Activated T-cell treated with anti-CD3 and anti-CD28 coated beads, Interleukin-2, amount 50 U/mL, for 48 hours (primary cell): ENCODE measurements at places on chromosomes 5 and 9.

DNA sequence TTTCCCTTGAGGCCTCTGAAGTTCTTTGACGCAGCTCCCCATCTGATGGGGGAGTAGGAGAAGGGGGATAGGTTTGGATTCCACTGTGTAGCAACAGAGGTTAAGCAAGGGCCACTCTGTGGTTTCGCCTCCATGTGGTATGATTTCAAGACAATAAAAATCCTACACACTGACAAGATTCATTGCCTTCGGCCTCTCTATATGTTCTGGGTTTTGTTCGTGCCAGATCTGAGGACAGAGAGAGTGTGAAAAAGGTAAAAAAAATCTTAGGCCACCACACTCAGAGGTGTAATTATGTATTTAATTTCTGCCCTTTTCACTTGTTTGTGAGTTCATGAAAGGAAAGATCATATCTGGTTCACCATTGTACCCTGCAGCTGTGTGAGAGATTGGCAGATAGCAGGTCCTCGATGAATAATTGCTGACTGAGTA is 715.2 kb upstream of the ZNF608 start:
- no peak for DNase-seq

- DNase-seq: no peak
Measured at GRCh38 chr5:52774005-52774410, 13.7 kb upstream of the ITGA1 start.

DNA sequence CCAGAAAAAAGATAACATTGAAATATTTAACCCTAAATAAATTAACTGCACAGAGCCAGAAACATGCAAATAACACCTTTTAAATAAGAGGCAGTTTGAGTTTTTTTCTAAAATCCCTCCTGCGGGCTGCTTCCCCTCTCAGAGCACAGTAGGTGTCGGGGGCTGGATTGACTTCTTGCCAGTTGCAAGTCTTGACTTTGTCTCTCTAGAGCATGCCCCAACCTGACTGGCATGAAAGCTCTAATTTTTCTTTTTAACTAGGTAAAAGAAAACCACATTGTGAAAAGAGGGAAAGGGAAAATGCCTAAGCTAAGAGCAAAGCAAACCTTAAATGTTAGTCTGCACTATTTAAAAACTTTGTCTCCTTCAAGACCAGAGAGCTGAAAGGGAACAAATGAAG is 46.4 kb upstream of the DNAH5 start:
- DNase-seq: no peak

GRCh38 chr5:132296412-132297016 is 2.3 kb downstream of the SLC22A4 start:
- no peak for DNase-seq

GRCh38 chr9:78874061-78874460 is 577.1 kb downstream of the PSAT1 start:
- no peak for DNase-seq

DNA sequence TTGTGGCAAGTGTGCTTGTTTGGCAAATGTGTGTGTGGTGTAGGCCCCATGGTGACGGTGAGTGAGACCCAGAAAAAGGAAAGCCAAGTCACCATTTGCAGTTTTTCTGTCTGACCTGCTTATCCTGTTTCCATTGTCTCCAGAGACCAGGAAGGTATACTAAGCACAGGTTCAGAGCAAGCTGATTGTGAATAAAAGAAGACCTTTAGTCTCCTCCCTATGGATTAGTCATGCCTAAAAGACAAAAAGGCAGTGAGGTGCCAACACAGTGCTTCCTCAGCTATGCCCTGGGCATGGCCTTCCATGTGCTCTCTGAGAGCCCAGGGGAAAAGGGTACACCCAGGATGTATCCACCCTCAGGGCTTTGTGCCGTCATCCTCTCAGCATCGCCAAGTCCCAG is 49.2 kb upstream of the SHOC1 start:
- DNase-seq: no peak

- DNase-seq: no peak
Measured at GRCh38 chr9:3125602-3126405, 281.9 kb upstream of the PUM3 start.

GRCh38 chr5:132898094-132898493 is 24.6 kb downstream of the LEAP2 start:
- no peak for DNase-seq

GRCh38 chr5:142295960-142296860 is 28.6 kb downstream of the SPRY4 start:
- no peak for DNase-seq

GRCh38 chr9:98101868-98102273 is 17.2 kb downstream of the TRIM14 start:
- peak; percentile 68 for DNase-seq

- DNase-seq: no peak
Measured at GRCh38 chr5:21209409-21209808, 1221.4 kb upstream of the CDH18 start.

DNA sequence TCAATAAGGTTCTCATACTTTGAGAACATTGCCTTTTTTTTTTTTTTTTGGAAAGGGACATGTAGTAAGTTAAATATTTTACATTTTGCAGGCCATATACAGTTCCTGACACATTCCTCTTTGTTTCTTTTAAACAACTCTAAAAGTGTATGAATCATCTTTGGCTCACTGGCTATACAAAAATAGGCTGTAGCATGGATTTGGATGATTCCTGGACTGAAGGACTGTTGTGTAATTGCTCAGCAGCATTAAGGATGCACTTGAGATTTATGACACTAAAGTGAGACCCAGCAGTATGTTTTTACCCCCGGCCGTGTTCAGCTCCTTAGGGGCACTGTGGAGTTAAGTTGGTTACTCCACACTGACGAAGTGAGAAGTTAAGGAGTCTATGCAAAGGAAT is 41.3 kb downstream of the VPS13A start:
- DNase-seq: no peak

GRCh38 chr5:138714694-138715093 is 38.5 kb upstream of the CTNNA1 start:
- DNase-seq: no peak

GRCh38 chr5:33490071-33490665 is 49.4 kb downstream of the TARS1 start:
- DNase-seq: no peak

- DNase-seq: no peak
Measured at GRCh38 chr5:159058716-159059636, 40.7 kb downstream of the EBF1 start.

DNA sequence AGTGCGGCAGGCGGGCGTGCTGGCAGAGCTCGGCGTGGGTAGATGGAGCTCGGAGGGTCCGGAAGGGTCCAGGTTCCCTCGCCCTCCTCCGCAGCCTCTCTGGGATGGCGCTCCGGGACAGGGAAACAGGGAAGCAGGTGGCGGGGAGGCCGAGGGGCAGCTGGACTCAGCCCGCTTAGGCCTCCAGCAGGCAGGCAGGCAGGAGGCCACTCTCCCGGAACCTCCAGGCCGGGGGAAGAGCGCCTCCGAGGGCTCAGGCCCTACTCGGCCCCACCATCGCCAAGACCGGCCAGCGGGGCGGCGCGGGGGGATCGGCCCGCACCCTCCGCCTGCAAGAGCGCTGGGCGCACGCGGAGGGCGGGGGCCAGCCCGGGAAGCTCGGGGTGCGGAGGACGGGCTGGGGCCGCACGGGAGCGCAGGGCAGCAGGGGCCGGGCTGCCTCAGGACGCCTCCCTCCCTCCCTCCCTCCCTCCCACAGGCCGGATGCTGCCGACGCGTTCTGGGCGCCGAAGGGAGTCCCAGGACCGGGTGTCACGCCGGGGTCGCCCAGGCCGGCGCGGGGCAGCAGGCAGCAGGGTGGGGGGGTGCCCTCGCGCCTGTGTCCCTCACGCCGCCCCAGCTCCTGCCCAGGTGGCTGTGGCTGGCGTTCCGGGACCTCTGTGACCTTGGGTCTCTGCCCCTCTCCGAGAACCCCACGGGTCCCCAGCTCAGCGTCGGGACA is 977 bp downstream of the MGAT4B start:
- peak; percentile 66 for DNase-seq

GRCh38 chr9:5718296-5719032 is 89.6 kb downstream of the RIC1 start:
- no peak for DNase-seq

GRCh38 chr9:6838158-6838557 is 80.4 kb downstream of the KDM4C start:
- no peak for DNase-seq

GRCh38 chr5:103441523-103441922 is 121.1 kb downstream of the NUDT12 start:
- DNase-seq: no peak

GRCh38 chr9:106945727-106946660 is 83.0 kb downstream of the ZNF462 start:
- DNase-seq: no peak

- no peak for DNase-seq
Measured at GRCh38 chr9:116327701-116328405, 174.3 kb downstream of the PAPPA start.

DNA sequence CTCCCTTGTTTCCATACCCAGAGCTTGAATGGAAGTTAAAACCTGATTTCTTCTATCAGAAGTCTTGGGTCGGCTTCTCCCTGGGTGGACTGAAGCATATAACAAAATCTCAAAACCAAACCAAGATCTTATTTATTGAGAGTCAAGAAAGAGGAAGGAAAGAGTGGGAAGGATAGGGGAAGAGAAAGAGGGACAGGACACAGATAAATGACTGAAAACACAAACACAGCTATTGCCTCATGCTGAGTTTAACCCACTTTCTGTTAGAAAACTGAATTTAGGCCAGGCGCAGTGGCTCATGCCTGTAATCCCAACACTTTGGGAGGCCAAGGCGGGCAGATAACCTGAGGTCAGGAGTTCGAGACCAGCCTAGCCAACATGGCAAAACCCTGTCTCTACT is 92.9 kb downstream of the PALM2AKAP2 start:
- DNase-seq: no peak

GRCh38 chr9:76896035-76896434 is 9.9 kb downstream of the PRUNE2 start:
- no peak for DNase-seq

DNA sequence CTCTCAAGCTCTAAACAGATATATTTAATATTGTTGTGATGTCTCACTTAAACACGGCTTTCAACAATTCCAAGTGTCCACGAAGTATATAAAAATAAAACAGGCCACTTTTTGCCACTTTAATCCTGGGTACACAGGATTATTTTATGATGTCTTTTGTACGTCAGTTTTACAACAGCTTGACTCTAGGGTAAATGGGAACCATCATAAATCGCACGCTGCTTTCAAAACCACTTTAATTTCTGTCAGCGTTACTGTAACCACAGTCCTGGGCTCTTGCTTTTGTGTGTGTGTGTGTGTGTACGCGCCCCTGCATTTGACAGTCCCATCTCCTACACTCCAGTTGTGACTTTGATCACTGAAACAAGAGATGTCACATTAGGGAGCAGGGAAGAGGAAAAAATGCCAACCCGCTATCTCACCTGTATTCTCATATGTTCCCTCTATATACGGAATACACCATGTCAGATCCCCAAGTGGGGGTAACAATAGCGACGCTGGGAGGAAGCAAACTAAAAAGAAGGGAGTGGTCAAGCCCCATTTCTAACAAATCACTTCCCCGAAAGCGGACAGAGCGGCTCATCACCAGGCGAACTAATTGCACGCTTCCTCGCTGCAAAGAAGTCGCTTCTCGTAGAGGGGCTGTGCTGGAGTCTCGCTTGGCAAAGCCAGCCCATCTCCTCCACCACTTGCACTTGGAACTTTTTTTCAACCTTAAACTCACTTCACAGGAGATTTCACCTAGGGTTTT is 1.2 kb downstream of the BNC2 start:
- DNase-seq: no peak

GRCh38 chr9:94174164-94174563 is 84.9 kb upstream of the ZNF169 start:
- no peak for DNase-seq

DNA sequence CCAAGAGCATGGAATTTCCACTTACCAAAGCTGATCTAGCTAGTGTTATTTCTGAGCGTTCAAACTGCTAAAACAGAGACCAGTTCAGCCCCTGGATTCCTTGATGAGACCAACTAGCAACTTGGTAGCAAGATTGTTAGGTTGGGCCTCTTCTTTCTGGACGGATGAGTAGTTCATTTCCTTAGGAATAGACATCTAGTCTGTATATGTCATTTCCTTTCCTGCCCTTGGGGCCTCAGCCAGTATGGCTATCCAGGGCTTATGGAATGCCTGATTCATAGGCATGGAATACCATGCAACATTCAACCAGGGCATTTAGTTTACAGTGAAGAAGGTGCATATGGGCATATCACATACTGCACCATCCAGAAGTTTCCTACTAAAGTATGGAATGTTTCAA is 14.5 kb upstream of the LPAR1 start:
- no peak for DNase-seq

- DNase-seq: peak; percentile 56
Measured at GRCh38 chr9:121498150-121498486, 1.5 kb downstream of the GGTA1 start.

DNA sequence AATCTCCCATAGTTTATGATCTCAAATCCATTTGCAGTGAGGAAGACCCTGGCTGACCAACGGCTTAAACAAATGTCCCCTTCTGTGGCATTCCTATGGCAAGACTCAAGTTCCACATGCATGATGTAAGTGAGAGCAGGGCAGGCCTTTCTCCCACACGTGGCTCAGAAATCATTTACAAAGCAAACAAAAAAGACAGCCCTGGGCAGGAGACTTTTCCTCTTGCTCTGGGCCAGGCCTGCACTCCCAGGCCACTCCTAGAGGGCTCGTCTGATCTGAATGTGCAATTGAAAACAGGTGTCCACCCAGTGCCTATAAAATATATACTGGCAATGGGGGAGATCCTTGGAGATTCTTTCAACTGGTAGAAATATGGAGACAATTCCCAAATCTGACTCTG is 123.1 kb downstream of the DMRT2 start:
- DNase-seq: no peak

- no peak for DNase-seq
Measured at GRCh38 chr5:88734191-88734640, 148.8 kb downstream of the MEF2C start.

- peak; percentile 65 for DNase-seq
Measured at GRCh38 chr9:135992486-135993408, 31.6 kb upstream of the UBAC1 start.

DNA sequence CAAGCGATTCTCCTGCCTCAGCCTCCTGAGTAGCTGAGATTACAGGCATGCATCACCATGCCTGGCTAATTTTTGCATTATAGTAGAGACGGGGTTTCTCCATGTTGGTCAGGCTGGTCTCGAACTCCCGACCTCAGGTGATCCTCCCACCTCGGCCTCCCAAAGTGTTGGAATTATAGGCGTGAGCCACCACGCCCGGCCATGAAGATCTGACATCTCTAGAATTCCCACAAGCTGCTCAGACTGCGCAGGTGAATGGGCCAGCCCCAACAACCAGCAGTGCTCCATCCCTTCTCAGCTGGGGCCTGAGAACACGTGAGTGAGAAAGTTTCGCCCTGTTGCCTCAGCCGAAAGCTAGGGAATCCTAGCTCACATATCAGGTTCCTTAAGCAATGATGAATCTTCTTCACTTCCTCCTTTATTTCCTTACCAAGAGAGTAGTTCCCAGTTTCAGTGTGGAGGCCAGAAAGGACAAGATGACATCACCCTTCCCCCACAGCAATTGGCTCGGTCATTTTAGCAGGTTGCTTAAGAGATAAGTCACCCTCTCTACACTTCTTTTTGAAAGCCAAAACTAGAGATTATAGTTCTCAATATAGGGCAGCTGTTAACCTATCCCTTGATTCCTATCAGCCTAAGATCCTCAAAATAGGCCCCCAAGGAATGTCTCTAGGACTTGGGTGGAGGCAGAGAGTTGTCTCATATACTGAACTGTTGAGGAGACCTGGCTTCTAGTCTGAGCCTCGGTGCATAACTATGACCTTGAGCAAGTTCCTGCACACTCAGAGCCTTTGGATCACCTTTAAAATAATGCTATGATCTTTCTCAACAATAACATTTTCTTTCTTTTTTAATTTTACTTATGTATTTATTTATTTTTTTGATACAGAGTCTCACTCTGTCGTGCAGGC is 23.9 kb upstream of the PPP2CA start:
- no peak for DNase-seq

GRCh38 chr5:55502759-55503158 is 32.0 kb downstream of the PLPP1 start:
- DNase-seq: no peak
